Activated CD4-positive, alpha-beta T cell treated with anti-CD3 and anti-CD28 coated beads, Interleukin-2, Interleukin-4, amounts not matched to agents 100 ng/mL and 50 ng/mL, durations not matched to agents 16 hours and 8 hours (primary cell): ENCODE measurements at places on chromosomes 16 and 17.

DNA sequence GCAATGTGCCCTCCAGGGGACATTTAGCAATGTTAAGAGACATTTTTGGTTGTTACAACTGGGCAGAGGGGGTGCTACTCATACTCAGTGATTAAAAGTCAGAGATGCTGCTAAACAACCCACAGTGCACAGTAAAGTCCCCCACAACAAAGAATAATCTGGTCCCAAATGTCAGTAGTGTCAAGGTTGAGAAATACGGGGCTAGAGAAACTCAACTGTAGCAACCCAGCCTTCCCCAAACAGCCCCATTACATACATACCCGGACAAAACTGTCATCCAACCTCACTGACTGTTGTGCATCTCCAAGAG is 20.4 kb downstream of the DNAJC7 start:
- no peak for DNase-seq

DNA sequence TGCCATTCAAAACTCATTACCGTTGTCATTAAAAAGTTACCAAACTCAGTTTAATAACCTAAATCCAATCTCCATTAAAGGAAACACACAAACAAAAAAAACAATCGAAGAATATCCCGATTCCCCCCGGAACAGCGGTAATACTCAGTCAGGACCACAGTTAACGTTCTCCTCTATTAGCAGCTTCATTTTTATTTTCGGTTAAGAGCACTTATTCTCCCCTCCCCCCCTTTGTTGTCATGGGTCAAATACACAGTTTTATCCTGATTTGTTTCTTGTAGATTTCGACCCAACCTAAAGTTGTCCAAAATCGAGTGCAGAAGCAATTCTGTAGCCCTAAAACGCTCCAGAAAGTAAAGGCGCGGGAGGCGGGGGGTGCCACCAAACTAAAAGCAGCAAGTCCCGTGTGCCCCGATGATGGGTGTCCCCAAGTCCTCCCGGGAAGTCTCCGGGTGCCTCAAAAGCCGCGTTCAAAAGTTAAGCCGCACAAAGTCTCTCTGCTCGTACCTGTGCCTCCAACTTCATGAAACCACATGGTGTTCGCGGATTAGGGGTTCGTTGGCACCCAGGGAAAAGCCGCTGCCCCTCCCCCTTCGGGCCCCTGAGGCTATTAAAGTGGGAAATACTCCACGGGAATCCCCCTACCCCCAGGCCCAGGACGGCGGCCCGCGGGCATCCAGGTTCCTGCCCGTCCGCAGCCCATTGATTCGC is 996 bp downstream of the SUMO2 start:
- peak; percentile 30 for DNase-seq

- DNase-seq = no peak
Measured at GRCh38 chr16:28863929-28864793, 518 bp downstream of the SH2B1 start.

DNA sequence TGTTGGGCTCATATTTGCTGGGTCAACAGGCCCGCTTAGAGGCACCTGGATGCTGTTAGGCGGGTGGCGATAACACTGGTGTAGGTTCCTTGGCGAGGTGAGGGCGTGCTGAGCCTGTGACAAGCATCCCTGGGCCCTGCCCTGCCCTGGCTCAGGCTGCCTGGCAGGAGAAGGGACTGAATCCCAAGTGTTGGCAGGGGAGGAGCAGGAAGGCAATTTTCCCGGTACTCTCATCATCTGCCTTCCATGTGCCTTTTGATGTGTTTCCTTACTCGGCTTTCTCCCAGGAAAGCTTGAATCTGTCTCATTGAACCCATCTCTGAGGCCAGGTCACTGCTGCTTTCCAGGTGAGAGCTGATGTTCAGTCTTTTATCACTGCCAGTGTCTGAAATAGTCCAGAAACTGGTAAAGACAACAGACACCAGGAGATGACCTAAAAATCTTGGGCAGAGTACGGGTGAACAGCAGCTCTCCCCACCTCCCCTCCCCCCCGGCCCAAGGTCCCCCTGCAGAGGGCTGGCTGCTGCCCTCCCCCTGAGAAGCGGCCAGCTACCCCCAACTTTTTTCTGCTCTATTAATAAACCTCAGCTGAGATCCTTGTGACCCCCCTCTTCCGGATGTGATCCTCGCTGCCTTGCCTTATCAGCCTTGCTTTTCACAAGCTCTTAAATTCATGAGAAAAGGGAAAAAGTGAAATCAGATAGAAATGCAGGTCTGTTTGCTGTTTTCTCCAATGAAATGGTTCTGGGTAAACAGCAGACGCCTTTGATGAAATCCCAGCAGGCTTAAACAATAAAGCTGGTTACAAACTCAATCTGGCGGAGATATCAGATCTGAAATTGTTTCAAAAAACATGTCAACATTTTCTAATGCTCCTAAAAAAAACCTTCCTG is 29.0 kb downstream of the RTN4RL1 start:
- DNase-seq = no peak

GRCh38 chr17:79939755-79940458 is 95.8 kb downstream of the TBC1D16 start:
- no peak for DNase-seq

GRCh38 chr17:11900041-11900476 is 97.2 kb downstream of the ZNF18 start:
- no peak for DNase-seq

- no peak for DNase-seq
Measured at GRCh38 chr16:17367036-17367435, 103.7 kb downstream of the XYLT1 start.

DNA sequence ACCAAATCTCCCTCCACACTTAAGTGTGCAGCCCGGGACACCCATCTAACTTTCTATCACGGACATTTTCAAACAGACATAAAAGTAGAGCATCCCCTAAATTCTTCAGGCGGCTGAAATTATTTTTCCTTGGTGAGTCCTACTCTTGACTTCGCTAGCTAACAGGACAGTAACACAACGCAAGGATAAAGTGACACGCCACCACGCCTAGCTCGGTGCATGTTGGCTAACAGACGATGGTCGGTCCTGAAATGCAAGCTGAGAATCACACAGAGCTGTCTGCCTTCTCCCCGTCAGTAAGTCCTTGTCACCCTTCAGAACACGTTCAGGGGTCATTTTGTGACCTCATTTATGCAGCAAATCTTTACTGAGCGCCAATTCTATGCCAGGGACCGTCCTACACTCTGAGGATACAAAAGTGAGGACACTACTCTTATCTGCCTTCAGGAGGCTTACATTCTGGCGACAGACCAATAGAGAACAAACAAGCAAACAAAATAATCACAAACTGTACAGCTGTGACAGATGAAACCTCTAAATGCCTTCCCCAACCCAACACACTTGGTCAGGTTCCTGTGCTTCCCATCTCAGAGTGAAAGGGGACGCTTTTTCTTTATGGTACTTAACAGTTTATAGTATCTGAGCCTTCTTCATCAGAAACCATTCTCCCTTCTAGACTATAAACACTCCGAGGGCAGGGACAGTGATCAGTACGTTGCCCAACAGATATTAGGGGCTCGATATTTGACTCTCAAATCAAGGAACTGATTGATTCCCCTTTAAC is 1.3 kb downstream of the NTAN1 start:
- DNase-seq = no peak

DNA sequence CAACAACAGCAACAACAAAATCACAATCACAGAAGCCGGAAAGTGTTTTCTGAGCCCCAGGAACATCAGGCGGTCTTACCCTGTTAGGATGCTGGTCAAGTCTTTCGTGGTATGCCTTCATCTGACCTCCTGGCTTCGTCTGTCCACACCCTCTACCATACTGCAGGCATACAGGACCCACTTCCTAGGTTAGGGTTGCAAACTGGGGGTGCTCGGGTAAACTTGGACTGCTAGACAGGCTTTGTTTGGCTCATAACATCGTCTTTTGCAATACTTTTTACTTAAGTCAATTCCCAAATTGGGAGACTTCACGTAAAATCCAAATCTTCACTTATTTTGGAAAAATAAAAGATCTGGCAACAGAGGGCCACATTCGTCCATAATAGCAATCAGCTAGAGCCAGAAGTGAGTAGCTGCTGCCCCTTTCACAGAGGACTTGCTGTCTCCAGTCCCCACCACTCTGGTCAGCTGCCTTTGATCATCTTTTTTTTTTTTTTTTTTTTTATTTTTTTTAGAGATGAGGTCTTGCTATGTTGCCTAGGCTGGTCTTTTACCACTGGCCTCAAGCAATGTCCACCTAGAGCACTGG is 30.0 kb downstream of the CHD9 start:
- DNase-seq = no peak

DNA sequence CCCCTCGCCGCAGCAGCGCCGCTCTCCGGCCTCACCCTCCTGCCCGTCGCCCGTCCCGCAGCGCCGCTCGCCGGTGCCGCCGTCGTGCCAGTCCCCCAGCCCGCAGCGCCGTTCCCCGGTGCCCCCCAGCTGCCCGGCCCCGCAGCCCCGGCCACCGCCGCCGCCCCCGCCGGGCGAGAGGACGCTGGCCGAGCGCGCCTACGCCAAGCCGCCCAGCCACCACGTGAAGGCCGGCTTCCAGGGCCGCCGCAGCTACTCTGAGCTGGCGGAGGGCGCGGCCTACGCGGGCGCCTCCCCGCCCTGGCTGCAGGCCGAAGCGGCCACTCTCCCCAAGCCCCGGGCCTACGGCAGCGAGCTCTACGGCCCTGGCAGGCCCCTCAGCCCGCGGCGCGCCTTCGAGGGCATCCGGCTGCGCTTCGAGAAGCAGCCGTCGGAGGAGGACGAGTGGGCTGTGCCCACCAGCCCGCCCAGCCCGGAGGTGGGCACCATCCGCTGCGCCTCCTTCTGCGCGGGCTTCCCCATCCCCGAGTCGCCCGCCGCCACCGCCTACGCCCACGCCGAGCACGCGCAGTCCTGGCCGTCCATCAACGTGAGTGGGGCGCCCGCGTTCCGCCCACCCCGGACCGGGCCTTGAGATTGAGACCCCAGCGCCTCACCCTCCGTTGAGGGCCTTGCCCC is 15.0 kb downstream of the TBKBP1 start:
- DNase-seq = no peak

DNA sequence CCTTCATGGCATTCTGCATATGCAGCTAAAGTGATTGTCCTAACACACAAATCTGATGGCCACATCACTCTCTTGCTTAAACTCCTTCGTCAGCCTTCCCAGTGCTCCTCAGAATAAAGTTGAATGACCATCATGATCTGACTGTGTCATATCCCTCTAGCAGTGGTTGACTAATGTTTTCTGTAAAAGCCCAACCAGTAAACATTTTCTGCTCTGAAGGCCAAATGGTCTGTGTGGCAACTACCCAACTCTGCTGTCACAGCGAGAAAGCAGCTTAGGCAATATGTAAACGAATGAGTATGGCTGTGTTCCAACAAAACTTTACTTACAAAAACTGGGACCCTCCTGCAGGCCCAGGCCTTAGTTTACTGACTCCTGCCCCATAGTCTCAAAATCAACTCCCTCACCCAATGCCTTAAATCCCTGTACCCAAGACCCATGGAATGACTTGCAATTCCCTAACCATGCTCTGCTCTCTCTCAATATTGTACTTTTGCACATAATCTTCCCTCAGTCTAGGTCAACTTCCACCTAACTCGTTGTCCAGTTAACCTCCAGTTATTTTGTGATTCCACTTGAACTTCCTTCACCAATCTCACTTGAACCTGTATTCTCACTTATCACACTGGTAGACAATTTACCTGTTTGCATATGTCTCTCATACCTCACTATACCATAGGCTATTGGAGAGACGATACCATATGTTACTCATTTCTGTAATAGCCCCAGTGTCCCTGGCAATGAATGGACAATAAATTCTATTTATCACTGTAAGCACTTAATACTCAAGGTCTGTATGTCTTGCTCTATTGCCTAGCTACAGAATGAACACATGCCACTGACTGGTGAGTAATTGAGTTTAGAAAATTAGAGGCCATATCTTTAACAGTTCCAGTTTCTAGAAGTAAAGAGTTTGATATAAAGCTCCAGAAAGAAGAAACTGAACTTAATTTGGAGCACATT is 29.1 kb downstream of the TMEM100 start:
- no peak for DNase-seq
